ENCODE measurements at places on chromosomes 7 and 10. TPM values are rescaled to one million over a fixed set of nuclear protein-coding genes. Genes with fewer than 3 reads are reported as not detected.
A peak's percentile ranks its signal among the peaks of the same experiment; 100 is the strongest.

DNA sequence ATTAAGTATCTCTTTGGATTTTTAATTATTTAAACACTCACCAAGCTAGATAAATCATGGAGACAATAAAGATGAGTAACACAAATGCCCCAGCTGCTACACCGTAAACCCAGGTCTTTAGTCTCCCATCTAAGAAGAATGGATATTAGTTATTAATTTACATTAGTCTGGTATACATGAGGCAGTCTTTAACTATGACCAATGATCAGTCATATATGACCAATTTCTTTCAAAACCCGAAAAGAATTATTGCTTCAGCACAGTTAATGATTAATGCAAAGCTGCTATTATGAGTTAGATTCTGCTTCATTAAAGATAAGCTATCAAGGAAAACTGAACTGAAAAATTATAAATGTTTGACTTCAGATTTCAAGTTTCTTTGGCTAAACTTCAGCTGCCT is 402.9 kb downstream of the PHF14 start:
- no peak for DNase-seq

DNA sequence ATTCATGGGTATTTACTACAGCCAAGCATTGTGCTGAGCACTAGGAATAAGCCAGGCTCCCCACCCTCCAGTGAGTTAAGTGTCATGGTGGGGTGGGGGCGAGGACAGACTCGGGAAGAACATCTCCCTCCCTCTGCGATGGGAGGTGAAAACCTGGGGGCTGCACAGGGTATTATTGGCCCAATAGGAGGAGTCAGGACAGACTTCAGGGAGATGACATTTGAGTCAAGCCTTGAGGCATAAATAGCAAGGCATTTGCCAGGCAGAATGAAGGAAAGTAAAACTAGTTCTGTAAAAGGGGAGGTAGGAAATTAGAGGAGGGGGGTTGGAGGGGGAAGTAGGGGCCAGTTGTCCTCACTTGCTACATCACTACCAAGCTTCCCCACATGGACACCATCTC is 18.9 kb downstream of the NKX2-3 start:
- no peak for DNase-seq

DNA sequence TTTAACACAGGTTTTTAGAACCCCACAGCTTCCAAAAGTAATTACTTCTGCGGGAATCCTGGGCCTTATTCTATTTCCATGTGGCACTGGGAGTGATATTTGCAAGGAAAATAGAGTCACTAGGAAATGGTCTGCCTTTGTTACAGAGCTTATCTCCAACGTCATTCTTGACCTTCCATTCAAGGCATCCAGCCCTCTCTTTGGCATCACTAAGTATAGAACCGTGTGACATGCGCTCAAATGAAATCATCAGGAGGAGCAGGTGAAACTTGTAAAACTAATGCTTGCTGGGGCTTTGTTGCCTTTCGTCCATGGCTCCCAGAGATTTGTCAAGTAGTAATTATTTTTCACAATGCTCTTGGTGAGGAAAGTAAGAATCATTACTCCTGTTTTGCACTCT is 73.4 kb downstream of the PAPSS2 start:
- no peak for DNase-seq

- DNase-seq = peak; percentile 24
These were observed 122.4 kb downstream of the CTTNBP2 start for GRCh38 chr7:117750612-117751563.

GRCh38 chr10:6701289-6701688 is 121.2 kb upstream of the PRKCQ start:
- no peak for DNase-seq

NCAPG2 gene
- total RNA-seq = 40.4 TPM

TFPI2 gene
- total RNA-seq = 18.5 TPM

TLX1 gene
- not detected for total RNA-seq

CRHR2 gene
- not detected for total RNA-seq

Data from M059J (cell line).